ENCODE measurements at places on chromosomes 1 and 21.

DNA sequence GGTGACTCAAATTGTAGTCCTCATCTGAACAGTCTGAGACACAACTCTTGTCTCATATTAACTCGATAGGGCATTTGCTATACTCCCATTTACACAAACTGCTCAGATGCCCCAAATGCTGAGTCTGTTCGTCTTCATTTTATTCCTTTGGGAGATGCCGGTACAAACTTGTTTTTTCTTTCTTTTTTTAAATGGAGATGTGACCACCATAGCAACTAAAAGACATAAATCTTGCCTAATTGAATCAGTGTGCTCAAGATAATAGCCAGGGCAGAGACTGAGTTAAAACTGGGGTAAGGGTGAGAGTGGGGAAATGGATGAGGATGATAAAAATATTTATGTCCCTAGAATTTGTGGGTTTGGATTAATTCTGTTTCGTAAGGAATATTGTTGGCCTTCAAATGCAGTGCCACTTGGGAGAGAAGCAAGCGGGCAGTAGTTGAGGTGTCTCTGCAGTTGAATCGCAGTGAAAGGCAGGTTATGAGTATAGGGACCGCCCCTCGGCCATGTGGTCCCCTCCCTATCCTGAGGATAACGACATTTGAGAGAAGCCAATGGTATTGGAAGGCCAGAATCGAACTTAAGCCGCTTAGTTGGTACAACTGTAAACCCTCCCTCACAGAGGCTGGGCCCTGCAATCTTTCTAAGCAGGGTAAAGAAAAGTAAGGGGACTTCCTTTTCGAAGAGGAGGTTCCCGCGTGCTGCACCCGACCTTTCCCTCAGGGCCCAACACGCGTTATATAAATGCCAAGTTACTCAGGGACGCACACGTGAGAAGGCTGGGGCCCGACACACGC is 859 bp upstream of the LRRC8B start:
- DNase-seq: peak; percentile 72

DNA sequence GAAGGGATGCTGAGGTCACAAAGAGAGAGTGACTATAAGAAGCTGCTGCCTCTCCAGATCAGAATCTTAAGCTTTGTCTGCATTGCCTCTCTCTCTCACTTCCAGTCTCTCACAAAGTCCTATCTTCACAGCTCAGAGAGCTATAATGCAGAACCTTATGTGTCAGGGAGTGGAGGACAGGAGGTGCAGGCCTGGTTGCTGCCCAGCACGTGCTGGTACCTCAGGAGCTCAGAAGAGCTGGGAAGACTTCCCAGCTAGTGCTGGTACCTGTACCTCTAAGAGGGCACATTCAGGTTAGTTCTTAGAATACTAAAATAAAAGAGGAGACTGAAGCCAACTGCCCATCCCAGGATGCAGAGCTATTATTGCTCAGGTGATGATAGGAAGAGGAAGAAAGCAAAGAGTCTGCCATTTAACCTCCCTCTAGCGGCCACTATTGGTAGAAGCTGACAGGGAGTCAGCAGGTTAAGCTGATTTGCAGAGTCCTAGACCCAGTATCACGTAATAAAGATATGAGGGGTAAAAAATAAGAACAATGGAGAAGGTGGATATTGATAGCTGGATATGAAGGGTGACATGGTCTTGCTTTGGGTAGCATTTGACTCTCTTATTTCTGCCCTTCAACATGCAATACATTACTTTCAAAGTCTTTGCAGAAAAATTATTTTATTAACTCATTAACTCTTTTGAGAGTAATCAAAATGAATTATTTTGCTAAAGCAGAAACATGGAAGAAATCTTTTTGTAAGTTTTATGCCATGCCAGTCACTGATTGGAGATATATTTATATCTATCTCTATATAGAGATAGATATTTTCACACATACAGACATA is 138.1 kb upstream of the HMCN1 start:
- DNase-seq: peak; percentile 30

GRCh38 chr1:109441069-109441468 is 14.8 kb upstream of the PSMA5 start:
- DNase-seq: no peak

- no peak for DNase-seq
Measured at GRCh38 chr1:226943156-226943555, 3.1 kb downstream of the COQ8A start.

GRCh38 chr1:205199090-205199930 is 12.2 kb downstream of the DSTYK start:
- peak; percentile 38 for DNase-seq

DNA sequence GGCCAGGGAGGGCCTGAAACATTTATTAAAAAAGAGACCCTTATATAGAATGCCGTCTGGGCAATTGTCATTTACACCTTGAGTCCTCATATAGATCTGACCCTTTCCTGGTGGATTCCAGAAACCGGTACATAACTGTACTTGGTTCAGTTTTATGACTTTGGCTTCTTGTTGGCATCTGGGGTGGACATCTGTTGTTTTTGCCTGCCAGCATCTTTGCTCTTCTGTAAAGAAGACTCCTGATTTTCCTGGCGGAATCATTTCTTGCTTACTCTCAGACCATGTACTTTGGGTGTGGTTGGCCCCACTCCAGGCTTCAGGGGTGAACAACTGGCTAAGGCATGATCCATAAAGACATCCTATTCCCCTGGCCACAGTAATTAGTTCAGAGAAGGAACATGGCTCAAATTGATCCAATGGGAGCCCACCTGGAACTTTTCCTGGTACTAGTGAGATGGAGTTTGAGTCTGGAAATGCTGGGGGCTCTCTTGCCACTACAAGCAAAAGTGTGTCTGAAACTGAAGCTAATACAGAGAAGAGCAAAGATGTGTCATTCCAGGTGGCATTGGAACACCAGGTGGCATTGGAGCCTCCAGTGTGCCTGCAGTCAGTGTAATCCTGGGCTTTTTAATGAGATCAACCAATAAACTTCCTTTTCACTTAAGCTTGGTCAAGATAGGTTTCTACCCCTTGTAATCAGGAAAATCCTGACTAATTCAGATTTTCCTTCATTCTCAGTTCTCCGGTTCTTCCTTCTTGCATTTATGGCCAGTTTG is 332.5 kb upstream of the CAMK1G start:
- no peak for DNase-seq

GRCh38 chr1:228702433-228702832 is 32.8 kb upstream of the RHOU start:
- DNase-seq: no peak

GRCh38 chr1:54365398-54365797 is 40.8 kb downstream of the SSBP3 start:
- no peak for DNase-seq

GRCh38 chr1:55418208-55419000 is 203.2 kb upstream of the USP24 start:
- DNase-seq: no peak

DNA sequence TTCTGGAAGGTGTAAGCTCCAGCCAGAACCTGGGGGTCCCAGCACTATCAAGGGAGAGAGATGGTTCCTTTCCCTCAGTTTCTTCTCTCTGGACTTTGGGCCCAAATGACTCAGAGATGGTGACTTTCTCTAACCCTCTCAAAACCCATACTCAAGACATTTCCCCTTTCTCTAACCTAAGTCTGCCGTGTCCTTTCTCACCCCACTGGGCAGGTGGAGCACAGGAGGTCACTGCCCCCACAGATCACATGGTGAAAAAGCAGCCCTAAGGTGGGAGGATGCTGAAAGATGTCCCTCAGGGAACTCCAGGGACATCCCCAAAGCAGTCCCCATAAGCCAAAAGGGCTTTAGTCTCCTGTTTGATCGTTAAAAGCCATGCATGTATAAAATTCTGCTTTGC is 173.7 kb downstream of the HIVEP3 start:
- no peak for DNase-seq

DNA sequence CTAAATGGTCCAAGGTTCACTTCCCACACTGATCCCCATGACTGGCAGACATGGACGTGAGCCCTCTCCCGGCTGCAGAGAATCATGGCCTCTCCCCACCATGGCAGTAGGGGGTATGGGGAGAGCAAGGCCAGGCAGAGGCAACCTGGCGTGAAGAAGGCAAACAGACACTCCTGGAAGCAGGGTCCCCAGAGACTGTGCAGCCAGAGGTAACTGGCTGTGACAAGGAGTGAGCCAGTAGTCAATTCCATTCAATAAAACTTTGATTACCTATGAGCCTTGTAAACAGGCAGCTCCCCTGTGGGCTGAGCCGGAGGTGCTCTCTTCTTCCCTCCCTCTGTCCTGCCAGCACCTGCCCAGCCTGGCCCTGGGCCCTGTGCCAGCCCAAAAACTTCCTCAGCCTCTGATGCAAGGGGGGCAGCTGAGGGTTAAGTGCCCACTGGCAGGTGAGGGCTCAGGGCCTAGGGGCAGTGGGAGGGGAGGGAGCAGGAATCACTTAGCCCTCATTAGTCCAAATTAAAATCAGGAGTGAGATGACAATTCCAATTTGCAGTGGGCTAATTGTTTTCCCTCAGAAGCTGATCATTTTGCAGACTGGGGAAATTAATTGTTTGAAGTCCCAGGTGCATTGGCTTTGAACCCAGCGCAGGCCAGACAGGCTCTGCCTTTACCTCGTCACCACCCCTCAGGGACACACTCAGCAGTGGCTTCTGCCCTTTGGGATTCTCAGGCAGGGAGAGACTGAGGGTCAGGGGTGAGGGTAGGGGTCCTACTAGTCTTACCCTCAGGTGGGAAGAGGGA is 35.6 kb downstream of the LRRN2 start:
- DNase-seq: no peak

GRCh38 chr1:240582953-240583352 is 29.0 kb downstream of the GREM2 start:
- DNase-seq: no peak

GRCh38 chr1:29779146-29779545 is 542.8 kb downstream of the PTPRU start:
- no peak for DNase-seq

- no peak for DNase-seq
Measured at GRCh38 chr1:180674603-180675530, 43.0 kb downstream of the XPR1 start.

DNA sequence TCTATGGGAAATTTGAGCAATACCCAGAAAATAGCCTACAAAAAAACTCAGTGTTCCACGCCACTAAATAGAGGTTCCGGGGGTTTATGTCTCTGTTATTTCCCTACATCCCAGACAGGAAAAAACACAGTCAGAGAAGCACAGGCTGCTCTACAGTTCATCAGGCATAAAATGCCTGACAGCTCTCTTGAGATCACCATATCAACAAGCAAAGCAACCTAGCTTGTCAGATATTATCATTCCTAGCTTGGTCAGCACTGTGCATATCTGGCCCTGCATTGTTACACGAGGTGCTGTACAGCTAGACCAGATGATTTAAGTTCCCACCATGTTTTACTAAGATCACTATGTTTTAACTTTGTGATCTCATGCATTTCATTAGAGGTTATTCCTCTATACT is 172.6 kb downstream of the PTPRC start:
- DNase-seq: no peak

- DNase-seq: no peak
Measured at GRCh38 chr1:208167261-208167869, 76.8 kb downstream of the PLXNA2 start.

GRCh38 chr1:45518910-45519309 is 2.8 kb downstream of the PRDX1 start:
- DNase-seq: no peak

DNA sequence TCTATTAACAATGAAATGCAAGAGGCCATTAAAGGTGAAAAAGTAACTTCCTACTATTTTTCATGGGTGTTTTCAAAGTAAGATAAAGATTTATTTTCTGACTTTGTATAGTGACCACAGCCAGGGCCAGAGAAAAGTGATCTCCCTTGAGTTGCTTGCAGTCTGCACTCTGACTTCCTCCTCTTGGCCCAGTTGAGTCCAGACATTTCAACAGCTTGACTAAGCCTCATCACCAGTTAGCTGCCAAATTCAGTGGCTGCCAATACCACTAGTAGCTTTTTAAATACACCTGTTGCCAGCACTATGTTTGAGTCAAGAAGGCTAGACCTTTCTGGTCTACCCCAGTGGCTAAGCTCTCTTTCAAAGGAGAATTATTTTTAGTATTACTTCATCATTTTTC is 3.7 kb upstream of the NEK7 start:
- no peak for DNase-seq

GRCh38 chr1:107894605-107895004 is 70.4 kb downstream of the VAV3 start:
- no peak for DNase-seq

GRCh38 chr1:202434059-202434458 is 85.6 kb downstream of the PPP1R12B start:
- no peak for DNase-seq

DNA sequence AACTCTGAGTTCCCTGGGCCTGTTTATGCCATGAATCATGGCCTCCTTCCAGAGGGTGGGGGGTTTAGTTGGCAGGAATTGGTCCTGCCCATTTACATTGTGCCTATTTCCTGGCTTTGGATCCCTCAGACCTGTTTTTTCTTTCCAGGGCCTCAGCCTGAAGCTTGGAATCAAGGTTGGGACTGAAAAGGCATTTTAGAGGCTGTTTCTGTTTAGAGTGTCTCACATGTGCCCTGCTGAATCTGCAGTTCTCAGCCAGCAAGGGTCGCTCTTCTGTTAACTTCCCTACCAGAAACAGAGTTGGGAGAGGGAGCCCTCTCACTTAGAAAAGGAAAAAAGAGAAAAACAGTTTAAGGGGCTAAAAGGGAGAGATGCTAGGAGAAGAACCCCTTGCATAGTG is 191.1 kb downstream of the PTPRC start:
- no peak for DNase-seq

DNA sequence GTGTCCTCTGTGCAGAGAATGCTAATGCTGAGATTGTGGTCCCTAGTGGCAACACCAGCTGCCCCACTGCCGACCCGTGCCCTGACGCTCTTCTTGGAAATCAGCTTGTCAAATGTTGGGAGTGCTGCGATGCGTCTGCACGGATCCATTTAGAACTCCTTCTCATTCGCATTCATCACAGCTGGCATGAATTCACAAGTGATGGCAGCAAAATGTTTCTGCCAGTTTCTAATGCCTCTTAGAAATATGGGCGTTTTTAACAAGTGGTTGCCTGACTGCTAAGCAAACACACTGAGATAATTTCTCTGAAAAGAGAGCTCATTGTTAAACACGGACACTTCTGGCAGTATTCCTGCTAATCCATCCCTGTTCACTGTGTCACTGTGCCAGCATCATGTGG is 131.9 kb upstream of the KCNJ6 start:
- no peak for DNase-seq

DNA sequence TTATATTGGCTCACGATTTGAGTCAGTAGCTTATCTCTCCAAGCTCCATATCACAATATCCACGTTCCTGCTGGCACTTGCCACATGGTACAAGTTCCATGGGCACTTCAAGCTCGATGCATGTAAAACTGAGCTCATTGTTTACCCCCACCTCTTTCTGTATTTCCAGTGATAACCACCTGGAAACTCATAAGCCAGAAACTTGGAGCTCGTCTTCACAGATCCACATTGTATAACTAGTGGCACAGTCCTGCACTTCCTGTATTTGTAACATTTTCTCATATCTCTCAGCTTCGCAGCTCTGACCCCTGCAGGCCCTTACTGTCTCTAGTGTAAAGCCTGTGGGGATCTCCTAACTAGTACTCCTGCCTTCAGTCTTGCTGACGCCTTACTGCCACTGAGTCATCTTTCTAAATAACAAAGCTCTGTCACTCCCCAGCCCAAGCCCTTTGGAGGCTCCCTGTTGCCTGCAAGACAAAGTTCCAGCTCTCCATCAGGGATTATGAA is 6.5 kb upstream of the C2CD4D start:
- no peak for DNase-seq

GRCh38 chr1:207848234-207848633 is 62.7 kb downstream of the CD34 start:
- DNase-seq: peak; percentile 64
